Naive thymus-derived CD8-positive, alpha-beta T cell (primary cell): ENCODE measurements at places on chromosomes 13 and 19.

DNA sequence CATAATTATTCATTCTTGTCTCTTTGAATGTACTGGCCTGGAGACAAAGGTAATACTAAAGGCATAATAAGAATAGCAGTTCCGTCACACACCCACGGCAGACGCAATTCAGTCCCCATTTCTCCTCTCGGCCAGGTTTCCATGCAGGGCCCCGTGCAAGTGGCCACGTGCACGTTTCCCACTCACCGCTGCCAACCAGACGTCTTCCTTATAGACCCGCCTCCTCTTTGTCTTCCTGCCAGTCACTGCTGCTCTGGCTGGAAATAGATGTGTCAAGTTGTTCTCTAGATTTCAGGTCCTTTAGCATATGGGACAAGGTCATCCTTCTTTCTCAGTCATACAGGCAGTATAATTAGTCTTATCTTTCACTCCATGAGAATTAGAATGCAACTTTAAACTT, 204.3 kb downstream of the SUCLA2 start:
- H3K27me3 ChIP-seq: peaks cover 2% of the 10 kb centered on the region
- no peak overlapping the region for H3K27ac ChIP-seq
- H3K36me3 ChIP-seq: no peaks in the 10 kb centered on the region
- no peaks in the 10 kb centered on the region for H3K4me1 ChIP-seq
- no peak overlapping the region for H3K4me3 ChIP-seq

GRCh38 chr13:80881495-80881894, 540.6 kb upstream of the SPRY2 start:
- H3K36me3 ChIP-seq: no peaks in the 10 kb centered on the region
- no peak overlapping the region for H3K4me3 ChIP-seq
- no peaks in the 10 kb centered on the region for H3K4me1 ChIP-seq
- no peaks in the 10 kb centered on the region for H3K27me3 ChIP-seq

GRCh38 chr13:48592688-48593049, 59.8 kb upstream of the RCBTB2 start:
- H3K27me3 ChIP-seq: no peaks in the 10 kb centered on the region
- no peaks in the 10 kb centered on the region for H3K36me3 ChIP-seq
- H3K4me3 ChIP-seq: no peak overlapping the region
- H3K27ac ChIP-seq: no peak overlapping the region

GRCh38 chr19:31118986-31119385, 230.2 kb downstream of the TSHZ3 start:
- peaks cover 2% of the 10 kb centered on the region for H3K27me3 ChIP-seq
- DNase-seq: no peak
- no peak overlapping the region for H3K4me3 ChIP-seq
- no peak overlapping the region for H3K27ac ChIP-seq
- H3K4me1 ChIP-seq: no peaks in the 10 kb centered on the region
- no peaks in the 10 kb centered on the region for H3K36me3 ChIP-seq

- H3K27me3 ChIP-seq: peaks cover 58% of the 10 kb centered on the region
- no peaks in the 10 kb centered on the region for H3K36me3 ChIP-seq
- H3K4me3 ChIP-seq: no peak overlapping the region
- peaks cover 3% of the 10 kb centered on the region for H3K4me1 ChIP-seq
- no peak overlapping the region for H3K27ac ChIP-seq
These were observed 27.7 kb upstream of the HIF3A start for GRCh38 chr19:46269101-46269500.

DNA sequence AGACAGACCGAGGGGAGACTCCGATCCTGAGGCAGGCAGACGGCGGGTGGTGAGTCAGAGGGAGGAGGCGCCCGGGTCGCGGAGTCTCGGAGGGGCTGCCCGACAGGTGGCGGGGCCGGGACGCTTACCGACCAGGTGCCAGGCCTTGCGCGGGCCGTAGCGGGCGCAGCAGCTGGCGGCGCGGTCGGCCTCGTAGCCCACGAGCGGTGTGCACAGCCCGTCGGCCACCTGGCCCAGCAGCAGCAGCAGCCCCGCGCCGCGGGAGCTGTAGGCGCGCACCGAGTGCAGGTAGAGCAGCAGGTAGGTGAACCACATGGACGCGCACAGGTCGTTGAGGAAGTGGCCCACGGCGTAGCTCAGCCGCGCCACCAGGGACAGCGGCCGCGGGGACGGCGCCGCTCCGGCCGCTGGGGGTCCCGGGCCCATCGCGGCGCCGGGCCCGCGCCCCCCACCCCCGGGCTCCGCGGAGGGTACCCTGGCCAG, 367 bp downstream of the MFSD12 start:
- H3K27ac ChIP-seq: peak overlapping the region; percentile 92
- peaks cover 37% of the 10 kb centered on the region for H3K4me1 ChIP-seq
- H3K4me3 ChIP-seq: peak overlapping the region; percentile 97
- no peaks in the 10 kb centered on the region for H3K27me3 ChIP-seq
- DNase-seq: peak; percentile 59
- no peaks in the 10 kb centered on the region for H3K36me3 ChIP-seq

DNA sequence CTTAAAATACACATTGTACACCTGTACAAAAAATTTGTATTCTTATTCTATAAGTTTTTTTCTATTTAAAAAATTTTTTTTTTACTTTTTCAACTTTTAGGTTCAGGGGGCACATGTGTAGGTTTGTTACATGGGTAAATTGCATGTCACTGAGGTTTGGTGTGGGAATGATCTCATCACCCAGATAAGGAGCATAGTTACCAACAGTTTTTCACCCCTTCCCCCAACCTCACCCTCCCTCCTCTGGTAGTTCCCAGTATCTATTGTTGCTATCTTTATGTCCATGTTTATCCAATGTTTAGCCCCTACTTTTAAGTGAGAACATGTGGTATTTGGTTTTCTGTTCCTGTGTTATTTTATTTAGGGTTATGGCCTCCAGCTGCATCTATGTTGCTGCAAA, 89.9 kb downstream of the CDK8 start:
- H3K27me3 ChIP-seq: no peaks in the 10 kb centered on the region
- no peak overlapping the region for H3K4me3 ChIP-seq
- peaks cover 35% of the 10 kb centered on the region for H3K36me3 ChIP-seq
- no peaks in the 10 kb centered on the region for H3K4me1 ChIP-seq

- H3K27me3 ChIP-seq: no peaks in the 10 kb centered on the region
- H3K4me1 ChIP-seq: no peaks in the 10 kb centered on the region
- H3K4me3 ChIP-seq: no peak overlapping the region
- no peak for DNase-seq
- no peaks in the 10 kb centered on the region for H3K36me3 ChIP-seq
- H3K27ac ChIP-seq: no peak overlapping the region
These were observed 86.7 kb upstream of the TNFSF11 start for GRCh38 chr13:42487221-42487620.

- peak; percentile 44 for DNase-seq
- H3K36me3 ChIP-seq: peaks cover 4% of the 10 kb centered on the region
- H3K27me3 ChIP-seq: peaks cover 11% of the 10 kb centered on the region
- H3K27ac ChIP-seq: no peak within 1 kb of the TSS
These were observed at the start of gene GRIN3B for GRCh38 chr19:1000095-1000494. TSS of gene GRIN3B (plus strand) at chr19:1000419. CDS start at chr19:1000438, 19 bp downstream.

- H3K4me1 ChIP-seq: peaks cover 7% of the 10 kb centered on the region
- no peak overlapping the region for H3K4me3 ChIP-seq
- peaks cover 36% of the 10 kb centered on the region for H3K36me3 ChIP-seq
- H3K27ac ChIP-seq: no peak overlapping the region
- no peak for DNase-seq
These were observed 23.3 kb upstream of the GGACT start for GRCh38 chr13:100611678-100612492.

GRCh38 chr19:46115396-46116106, 8.9 kb downstream of the IGFL3 start:
- DNase-seq: no peak
- no peaks in the 10 kb centered on the region for H3K36me3 ChIP-seq
- H3K4me1 ChIP-seq: no peaks in the 10 kb centered on the region
- H3K27ac ChIP-seq: no peak overlapping the region
- H3K4me3 ChIP-seq: no peak overlapping the region

- DNase-seq: peak; percentile 56
- peak within 1 kb of the TSS; percentile 95 for H3K4me3 ChIP-seq
- peak within 1 kb of the TSS; percentile 94 for H3K27ac ChIP-seq
- no peaks in the 10 kb centered on the region for H3K27me3 ChIP-seq
- no peaks in the 10 kb centered on the region for H3K36me3 ChIP-seq
These were observed at the start of gene WDR87 for GRCh38 chr19:37905946-37906868. TSS of gene WDR87 (minus strand) at chr19:37906594. CDS start at chr19:37898239, 8,355 bp downstream.

- H3K27ac ChIP-seq: peak overlapping the region; percentile 68
- H3K4me3 ChIP-seq: no peak overlapping the region
- no peak for DNase-seq
- H3K4me1 ChIP-seq: peaks cover 10% of the 10 kb centered on the region
These were observed 4.3 kb upstream of the LGALS4 start for GRCh38 chr19:38817081-38817480.

- no peak overlapping the region for H3K27ac ChIP-seq
- no peak overlapping the region for H3K4me3 ChIP-seq
- no peak for DNase-seq
- no peaks in the 10 kb centered on the region for H3K4me1 ChIP-seq
- no peaks in the 10 kb centered on the region for H3K36me3 ChIP-seq
These were observed 29.1 kb upstream of the TSC22D1 start for GRCh38 chr13:44605275-44605674.

DNA sequence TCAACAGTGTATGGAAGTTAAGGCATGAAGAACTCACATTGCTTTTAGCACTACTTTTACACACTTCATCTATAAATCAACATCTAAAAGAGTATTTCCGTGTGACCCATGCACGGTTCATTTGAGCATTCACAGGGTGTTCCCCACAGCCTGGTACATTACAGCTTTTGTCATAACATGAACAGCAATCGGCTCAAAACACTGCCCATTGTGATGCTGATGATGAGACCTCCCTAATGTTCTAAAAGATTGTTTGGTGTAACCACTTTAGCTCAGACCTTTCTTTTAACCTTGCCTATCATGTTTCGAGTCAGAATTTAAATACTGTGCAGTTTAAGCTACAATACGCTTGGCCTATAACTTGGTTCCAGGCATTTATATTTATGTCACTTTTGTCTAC, 4.1 kb upstream of the KLF5 start:
- H3K36me3 ChIP-seq: no peaks in the 10 kb centered on the region
- H3K4me3 ChIP-seq: no peak overlapping the region
- H3K4me1 ChIP-seq: peaks cover 9% of the 10 kb centered on the region
- H3K27me3 ChIP-seq: peaks cover 11% of the 10 kb centered on the region
- no peak overlapping the region for H3K27ac ChIP-seq
- DNase-seq: no peak

GRCh38 chr13:70407486-70407885, 299.2 kb upstream of the KLHL1 start:
- no peak for DNase-seq
- H3K27ac ChIP-seq: no peak overlapping the region
- no peaks in the 10 kb centered on the region for H3K4me1 ChIP-seq
- H3K4me3 ChIP-seq: no peak overlapping the region
- H3K36me3 ChIP-seq: no peaks in the 10 kb centered on the region

DNA sequence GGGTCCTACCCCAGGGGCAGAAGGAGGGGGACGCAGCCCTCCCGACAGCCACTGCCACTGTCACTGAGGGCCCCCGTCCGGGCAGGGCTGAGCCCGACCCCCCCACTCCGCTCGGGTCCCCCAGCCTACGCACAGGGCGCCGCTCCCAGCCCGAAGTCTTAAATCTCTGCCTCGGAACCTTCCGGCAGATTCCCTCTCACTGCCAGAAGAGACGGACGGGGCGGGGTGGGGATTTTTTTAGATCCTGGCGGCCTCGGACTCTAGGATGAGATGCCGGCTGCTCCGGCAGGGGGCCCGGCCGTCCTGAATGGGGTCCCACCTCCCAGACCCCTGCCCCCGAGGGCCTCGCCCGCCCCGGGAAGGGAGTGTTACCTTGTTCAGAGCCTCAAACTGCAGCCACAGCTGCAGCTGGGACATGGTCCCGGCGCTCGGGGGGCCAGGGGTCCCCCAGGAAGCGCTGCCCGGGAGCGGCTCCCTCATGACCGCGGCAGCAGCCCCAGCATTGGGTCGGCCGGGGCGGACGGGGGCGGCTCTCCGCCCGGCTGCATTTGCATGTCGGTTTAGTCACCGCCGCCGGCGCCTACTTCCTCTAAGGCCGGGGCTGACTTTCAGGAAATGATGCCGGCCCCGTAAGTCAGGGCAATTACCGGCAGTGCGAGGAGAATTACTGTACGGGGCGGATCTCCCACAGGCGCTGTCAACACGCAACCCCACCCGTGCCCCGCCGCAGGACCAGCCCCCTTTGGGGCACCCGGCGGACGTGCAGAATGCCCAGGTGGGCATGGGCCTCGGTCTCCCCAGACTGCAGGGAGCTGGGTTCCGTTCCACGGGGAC, 28.1 kb downstream of the GPX4 start:
- peak overlapping the region; percentile 93 for H3K27ac ChIP-seq
- no peaks in the 10 kb centered on the region for H3K27me3 ChIP-seq
- H3K4me1 ChIP-seq: peaks cover 13% of the 10 kb centered on the region
- H3K4me3 ChIP-seq: peak overlapping the region; percentile 85

DNA sequence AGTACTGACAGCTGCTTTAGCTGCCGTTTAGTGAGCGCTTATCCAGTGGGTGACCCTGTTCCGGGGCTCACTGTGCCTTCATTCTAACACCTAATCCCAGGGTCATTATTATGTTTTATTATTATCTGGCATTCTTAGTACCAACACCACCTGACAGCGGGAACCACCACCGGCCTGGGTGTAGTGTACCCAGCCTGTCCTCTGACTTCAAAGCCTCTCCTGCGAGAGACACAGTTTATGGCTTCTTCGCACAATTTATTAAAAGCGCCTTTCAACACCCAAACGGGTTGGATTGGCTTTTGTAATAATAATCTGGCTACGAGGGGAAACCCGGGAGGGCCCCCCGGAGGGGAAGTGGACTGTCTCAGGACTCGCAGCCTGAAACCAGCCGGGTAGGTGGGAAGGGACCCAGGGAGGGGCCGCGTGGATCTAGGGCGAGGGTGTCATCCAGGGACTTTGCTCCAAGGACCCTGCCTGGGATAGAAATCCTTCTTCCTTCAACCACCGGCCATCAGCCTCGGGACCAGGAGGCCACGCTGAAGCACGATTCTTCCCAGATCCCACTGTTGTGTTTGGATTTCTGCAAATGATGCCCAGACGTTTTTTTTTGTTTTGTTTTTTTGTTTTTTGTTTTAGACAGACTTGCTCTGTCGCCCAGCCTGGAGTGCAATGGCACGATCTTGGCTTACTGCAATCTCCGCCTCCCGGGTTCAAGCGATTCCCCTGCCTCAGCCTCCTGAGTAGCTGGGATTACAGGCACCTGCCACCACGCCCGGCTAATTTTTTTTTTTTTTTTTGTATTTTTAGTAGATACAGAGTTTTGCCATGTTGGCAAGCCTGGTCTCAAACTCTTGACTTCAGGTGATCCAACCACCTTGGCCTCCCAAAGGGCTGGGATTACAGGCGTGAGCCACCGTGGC, 1.6 kb upstream of the ZBTB7A start:
- peak; percentile 31 for DNase-seq
- H3K36me3 ChIP-seq: no peaks in the 10 kb centered on the region
- peaks cover 31% of the 10 kb centered on the region for H3K4me1 ChIP-seq
- H3K4me3 ChIP-seq: peak overlapping the region; percentile 87
- H3K27ac ChIP-seq: peak overlapping the region; percentile 96
- no peaks in the 10 kb centered on the region for H3K27me3 ChIP-seq
